ENCODE measurements at places on chromosomes 6 and 20.

DNA sequence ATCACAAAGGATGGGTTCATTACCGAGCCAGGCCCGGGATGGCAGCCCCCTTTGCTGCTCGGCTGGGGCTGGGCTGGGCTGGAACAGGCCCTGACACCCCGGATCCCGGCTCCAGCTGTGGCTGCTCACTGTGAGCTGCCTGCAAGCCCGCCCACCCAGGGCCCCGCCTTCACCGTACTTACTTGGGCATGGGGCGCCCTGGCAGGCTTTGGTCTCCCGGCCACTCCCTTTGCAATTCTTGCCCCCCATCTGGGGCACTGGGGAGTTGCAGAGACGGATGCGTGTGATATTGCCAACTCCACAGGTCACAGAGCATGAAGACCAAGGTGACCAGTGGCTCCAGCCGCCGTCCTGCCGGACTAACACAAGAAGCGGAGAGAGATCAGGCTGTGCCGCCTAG is 16.7 kb downstream of the THBS2 start:
- DNase-seq: no peak

- DNase-seq: no peak
Measured at GRCh38 chr20:14295238-14295637, 42.2 kb downstream of the FLRT3 start.

DNA sequence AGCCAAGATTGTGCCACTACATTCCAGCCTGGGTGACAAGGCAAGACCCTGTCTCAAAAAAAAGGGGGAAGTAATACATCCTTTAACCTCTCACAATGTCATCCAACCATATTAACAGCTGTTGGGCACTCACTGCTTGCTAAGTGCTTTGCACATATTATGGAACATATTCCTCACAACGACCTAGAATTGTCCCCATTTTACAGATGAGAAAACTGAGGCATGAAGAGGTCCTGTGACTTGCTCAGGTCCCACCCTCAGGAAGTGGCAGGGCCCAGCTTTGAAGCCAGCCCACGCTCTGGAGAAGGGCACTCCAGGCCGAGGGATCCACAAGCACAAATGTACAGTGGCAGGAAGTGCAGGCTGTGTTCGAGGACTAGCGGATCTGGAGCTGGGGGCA is 33.3 kb downstream of the BPIFB1 start:
- DNase-seq: no peak

DNA sequence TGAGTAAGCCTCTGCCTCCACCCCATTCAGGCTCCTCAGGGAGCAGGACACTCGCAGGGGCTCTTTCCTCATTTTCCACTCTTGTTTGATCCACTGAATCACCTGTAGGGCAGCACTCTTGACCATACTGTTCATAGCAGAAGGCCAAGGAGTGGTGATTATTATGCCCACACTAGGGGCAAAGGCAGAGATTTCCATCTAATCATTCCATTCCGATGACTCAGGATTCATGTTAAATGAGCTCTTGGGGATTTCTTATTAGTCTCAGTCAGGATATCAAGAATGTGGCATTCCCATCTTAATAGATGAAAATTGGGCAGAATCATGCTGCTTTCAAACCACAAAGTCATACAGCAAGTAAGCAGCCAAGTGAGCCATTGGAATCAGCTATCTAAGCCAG is 101.9 kb upstream of the MOCS1 start:
- DNase-seq: no peak

- DNase-seq: no peak
Measured at GRCh38 chr6:10587656-10588406, 66.7 kb downstream of the GCNT2 start.

GRCh38 chr6:125931733-125932450 is 24.7 kb upstream of the HINT3 start:
- DNase-seq: no peak

GRCh38 chr6:169168706-169169105 is 84.9 kb downstream of the THBS2 start:
- no peak for DNase-seq

DNA sequence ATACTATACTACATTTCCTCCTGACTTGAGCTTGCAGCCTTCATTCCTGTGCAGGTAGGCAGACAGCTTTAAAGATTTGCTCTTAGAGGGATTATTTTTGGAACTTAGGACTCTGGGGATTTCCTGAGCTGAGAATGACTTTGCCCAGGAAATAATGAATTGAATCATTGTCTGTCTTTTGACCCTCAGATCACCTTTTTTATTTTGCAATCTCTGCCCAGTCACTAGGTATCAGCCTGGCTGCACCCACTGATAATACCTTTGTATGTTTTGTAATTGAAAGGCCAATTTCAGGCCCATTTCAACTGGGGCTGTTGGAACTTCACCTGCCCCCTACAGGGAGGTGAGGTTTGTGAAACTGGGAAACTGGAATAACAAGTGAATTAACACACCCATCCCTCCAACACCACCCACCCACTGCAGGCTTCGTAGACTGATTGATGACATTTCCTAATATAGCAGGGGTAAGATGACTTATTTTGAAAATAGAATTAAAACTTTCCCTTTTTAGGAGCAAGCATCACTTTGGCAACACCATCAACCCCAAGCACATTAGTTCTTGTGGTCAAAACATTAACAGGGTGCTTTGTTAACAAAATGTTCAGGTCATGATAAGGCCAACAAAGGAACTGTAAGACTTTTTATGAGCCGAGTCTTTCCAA is 157.1 kb upstream of the CENPW start:
- DNase-seq: no peak

DNA sequence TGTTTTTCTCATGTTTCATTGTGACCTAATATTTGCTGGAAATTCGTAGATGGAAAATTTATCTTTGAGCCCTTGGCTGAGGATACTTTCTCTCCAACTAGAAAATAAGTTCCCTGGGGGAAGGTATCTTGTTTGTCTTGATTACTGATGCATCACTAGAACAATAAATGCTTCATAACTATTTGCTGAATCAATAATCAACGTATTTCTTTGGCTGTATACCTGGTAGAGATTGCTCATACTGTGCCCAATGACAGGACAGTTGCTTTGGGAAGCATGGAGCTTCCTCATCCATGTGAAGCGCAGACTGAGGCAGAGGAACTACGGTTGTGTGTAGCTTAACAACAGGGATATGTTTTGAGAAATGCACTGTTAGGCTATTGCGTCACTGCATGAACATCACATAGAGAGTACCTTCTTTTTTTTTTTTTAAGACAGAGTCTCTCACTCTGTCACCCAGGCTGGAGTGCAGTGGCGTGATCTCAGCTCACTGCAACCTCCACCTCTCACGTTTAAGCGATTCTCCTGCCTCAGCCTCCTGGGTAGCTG is 34.2 kb upstream of the RPN2 start:
- no peak for DNase-seq

DNA sequence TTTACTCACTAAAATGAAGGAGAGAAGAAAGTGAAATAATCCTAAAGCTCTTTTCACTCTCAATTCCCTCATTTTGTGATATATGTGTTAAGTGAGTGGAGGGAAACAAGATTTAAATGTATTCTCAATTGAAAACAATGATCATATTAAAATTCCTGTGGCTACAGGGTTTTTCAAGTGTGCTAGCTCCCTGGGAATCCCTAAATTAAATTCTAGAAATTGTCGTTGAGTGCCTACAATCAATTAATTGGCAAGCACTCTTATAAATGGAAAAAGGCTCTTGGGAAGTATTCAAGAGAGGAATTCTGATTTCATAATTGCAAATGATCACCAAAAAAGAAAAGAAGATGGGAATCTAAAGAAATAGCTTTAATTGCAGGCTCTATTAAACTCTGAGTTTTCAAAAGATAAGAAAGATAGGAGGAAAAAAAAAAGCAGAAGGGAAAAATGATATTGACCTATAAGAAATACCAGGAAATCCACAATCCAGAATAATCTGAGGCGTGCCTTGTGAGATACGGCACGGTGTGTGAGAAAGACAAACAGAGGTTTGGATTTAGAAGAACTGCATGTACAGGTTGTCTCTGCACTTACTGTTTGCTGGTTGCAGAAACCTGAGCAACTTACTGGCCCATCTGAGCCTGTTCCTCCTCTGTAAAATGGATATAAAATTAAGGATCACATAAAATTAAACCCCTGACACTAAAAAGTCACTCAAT is 18.3 kb upstream of the MBOAT1 start:
- DNase-seq: no peak

DNA sequence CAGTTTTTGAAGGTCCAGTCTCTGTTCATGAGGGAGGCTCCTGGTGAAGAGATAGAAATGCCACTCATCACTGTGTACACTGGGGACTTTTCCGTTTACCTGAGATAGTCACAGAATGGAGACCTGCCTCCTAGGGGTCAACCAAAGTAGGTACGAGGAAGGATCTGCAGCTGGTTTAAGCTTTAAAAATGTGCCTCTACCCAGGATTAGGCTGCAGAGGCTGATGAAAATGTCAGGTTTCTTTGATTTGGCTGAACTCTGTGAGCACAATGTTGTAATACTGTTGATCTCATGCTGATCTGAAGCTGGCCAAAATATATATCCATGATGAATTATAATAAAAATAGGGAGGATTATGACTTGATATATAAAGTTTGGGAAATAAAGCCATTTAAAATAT is 182.7 kb downstream of the ADAT2 start:
- no peak for DNase-seq

DNA sequence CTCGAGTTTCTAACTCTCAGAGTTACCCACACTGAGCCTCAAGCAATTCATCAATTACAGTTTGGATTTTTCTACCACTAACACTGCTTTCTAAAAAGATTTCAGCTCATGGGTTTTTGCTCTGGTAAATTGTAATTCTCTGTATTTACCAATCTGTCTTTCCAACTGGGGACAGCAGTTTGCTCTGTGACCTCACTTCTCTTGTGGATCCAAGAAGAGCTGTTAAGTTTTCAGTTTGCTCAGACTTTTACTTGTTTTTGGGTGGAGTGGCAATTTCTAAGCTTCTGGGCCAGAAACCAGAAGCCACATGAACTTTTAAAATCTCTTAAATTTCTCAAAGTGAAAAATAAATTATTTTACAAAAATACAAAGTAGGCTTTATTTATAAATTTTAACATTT is 74.2 kb downstream of the ROS1 start:
- no peak for DNase-seq

GRCh38 chr20:21286775-21287174 is 16.4 kb upstream of the XRN2 start:
- no peak for DNase-seq

All from activated CD8-positive, alpha-beta memory T cell treated with anti-CD3 and anti-CD28 coated beads for 4 hours (primary cell).